ENCODE measurements at places on chromosomes 4 and X. TPM values are rescaled to one million over a fixed set of nuclear protein-coding genes. Genes with fewer than 3 reads are reported as not detected.

DNA sequence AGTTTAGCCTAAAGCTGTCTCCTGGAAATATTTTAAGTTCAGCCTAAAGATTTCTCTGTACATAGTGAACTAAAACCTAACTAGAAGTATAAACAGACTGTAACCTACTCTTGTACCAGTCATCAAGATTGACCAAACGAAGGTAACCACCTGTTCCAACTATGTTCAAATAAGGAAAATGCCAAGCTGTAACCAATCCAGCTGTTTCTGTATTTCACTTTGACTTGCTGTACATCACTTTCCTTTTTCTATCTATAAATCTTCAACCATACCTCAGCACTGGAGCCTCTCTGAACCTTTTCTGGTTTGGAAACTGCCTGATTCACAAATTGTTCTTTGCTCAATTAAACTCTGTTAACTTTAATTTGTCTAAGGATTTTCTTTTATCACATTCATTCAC is 3.1 kb upstream of the CYSLTR1 start:
- DNase-seq, result no peak

DNA sequence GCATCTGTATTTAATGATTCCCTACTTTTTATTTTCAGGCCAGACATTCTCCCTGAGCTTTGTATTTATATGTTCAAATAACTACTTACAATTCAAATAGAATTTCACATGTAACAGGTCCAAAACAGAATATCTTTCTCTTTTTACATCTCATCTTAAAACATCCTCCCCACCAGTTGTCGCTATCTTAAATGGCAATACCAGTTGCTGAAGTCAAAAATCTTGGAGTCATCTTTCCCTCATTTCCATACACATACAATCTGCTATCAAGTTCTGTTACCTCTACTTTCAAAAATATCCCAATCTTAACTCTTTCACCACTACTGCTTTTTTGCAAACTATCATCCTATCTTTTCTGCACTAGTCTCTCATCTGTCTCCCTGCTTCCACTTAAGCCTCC is 330.5 kb downstream of the STPG2 start:
- no peak for DNase-seq

GRCh38 chrX:70134116-70134477 is 850 bp downstream of the IGBP1 start:
- no peak for DNase-seq

GRCh38 chr4:66923081-66923865 is 622.0 kb downstream of the CENPC start:
- DNase-seq, result no peak

- DNase-seq, result no peak
Measured at GRCh38 chr4:175562542-175562941, 249.5 kb downstream of the GPM6A start.

Gene GAGE12F
- total RNA-seq, result not detected

Gene FGA
- not detected for total RNA-seq

Gene ZNF157
- total RNA-seq, result 0.53 TPM
